Thymus (tissue), 14 donors: ENCODE measurements at places on chromosomes 16 and 17.

DNA sequence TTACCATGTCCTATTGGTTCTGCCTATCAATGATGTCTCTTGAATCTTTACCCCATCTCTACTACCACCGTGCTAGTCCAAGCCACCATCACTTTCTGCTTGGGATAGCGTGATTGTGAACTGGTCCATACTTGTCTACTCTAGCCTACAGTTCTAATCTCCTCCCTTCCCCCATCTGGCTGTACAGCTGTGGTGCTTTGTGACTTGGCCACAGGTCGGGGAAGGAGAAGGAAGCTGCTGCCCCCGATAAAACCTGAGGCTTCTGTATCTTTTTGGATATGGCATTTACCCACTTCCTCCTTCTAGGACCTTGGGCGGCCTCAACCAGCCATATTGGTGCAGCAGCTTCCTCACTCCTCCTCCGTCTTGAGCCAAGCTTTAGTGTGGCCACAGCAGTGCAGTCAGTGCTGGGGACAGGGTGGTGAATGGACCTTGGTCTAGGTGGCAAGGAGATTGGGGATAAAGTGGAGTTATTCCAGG is 314 bp upstream of the ITGA2B start:
- H3K4me1 ChIP-seq, result peaks cover 15% of the 10 kb centered on the region
- no peak for DNase-seq
- H3K36me3 ChIP-seq, result no peaks in the 10 kb centered on the region
- peaks cover 23% of the 10 kb centered on the region for H3K27me3 ChIP-seq
- no peak overlapping the region for H3K27ac ChIP-seq
- H3K4me3 ChIP-seq, result no peak overlapping the region

- H3K36me3 ChIP-seq, result no peaks in the 10 kb centered on the region
- no peaks in the 10 kb centered on the region for H3K27me3 ChIP-seq
- H3K4me3 ChIP-seq, result no peak overlapping the region
- peaks cover 17% of the 10 kb centered on the region for H3K4me1 ChIP-seq
These were observed 5.8 kb upstream of the ARMC5 start for GRCh38 chr16:31453255-31454204.

- no peaks in the 10 kb centered on the region for H3K36me3 ChIP-seq
- H3K27ac ChIP-seq, result no peak overlapping the region
These were observed 12.0 kb downstream of the C17orf113 start for GRCh38 chr17:42038221-42038973.

DNA sequence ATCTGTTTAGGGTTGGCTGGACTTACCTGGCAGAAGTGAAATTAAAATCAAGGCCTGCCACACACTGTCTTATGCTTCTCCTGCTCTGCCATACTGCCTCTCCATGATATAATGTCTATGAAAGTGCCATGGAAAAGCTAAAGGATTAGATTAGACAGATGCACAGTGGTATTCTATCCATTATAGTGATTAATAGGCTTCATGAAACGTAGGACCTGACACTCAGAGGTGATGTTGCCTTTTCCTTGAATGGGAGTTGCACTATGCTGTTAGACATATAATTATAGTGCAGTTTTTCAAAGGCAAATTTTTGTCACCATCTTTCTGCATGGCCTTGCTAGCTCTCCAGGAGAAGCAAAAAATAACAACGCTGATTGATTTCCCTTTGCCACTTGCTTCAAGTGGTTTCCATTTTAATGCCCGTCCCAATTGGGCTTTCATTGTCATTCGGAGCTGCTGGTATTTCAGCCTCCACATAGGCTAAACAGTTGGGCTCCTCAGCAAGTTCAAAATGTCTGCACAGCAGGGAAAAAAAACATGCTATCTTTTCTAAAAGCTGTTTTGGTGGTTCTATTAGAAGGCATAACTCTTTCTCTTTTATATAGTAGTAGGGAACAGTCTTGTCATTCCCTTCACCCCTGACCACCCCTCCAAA is 502.8 kb upstream of the GOT2 start:
- H3K4me3 ChIP-seq, result no peak overlapping the region
- H3K27ac ChIP-seq, result no peak overlapping the region
- H3K4me1 ChIP-seq, result no peaks in the 10 kb centered on the region
- H3K27me3 ChIP-seq, result no peaks in the 10 kb centered on the region
